Muscle of leg (tissue), 16 donors: ENCODE measurements at places on chromosomes 6 and 20.
A peak's percentile ranks its signal among the peaks of the same experiment; 100 is the strongest.

DNA sequence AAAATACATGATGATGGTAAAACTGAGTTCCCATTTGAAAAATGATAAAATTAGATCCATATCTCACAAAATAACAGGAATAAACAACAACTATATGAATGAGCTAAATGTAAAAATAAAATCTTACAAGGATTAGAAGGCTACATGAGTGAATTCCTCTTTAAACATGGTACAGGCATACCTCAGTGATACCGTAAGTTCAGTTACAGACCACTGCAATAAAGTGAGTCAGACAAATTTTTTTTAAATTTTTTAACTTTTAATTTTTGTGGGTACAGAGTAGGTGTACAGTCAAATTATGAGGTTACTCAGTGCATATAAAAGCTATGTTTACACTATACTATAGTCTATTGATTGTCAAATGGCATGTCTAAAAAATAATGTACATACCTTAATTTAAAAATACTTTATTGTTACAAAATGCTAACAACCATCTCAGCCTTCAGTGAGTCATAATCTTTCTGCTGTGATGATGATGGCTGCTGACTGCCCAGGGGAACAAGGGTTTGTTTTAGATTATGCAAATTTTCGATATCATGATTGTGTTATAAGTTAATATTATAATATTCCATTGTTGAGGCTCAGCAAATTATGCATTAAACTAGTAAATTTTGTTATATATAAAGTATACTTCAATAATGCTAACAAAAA lies 222.8 kb upstream of the RUNX2 start:
- no peak overlapping the region for H3K4me3 ChIP-seq
- H3K27me3 ChIP-seq = no peaks in the 10 kb centered on the region
- DNase-seq = no peak
- no peaks in the 10 kb centered on the region for H3K36me3 ChIP-seq
- no peak overlapping the region for H3K27ac ChIP-seq

GRCh38 chr20:11128220-11128718 lies 454.5 kb upstream of the JAG1 start:
- H3K4me3 ChIP-seq = no peak overlapping the region
- H3K36me3 ChIP-seq = no peaks in the 10 kb centered on the region
- peak; percentile 98 for DNase-seq
- no peaks in the 10 kb centered on the region for H3K4me1 ChIP-seq
- no peaks in the 10 kb centered on the region for H3K27me3 ChIP-seq

DNA sequence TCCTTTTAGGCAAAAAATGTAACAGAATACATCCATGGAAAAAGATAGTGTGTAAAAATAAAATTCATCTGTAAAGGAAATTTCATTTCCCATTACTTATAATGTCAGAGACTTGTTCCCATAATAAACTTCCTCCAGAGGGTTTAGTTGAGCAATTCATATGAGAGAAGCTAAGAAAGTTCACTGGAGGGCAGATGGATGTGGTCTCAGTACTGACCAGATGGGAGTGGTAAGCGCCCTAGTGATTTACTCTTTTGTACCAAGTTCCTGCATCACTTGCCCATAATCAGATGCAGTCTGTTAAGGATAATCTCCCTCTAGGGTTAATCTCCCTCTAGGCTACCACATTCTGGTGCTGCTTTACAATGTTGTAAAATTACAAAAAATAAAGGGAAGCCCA lies 61.7 kb downstream of the ESF1 start:
- H3K36me3 ChIP-seq = peaks cover 7% of the 10 kb centered on the region
- DNase-seq = peak; percentile 32
- no peaks in the 10 kb centered on the region for H3K27me3 ChIP-seq
- no peak overlapping the region for H3K27ac ChIP-seq

- no peaks in the 10 kb centered on the region for H3K4me1 ChIP-seq
- no peaks in the 10 kb centered on the region for H3K36me3 ChIP-seq
- no peak for DNase-seq
- no peak overlapping the region for H3K4me3 ChIP-seq
These were observed 128.6 kb upstream of the SLC22A23 start for GRCh38 chr6:3585320-3585935.

GRCh38 chr20:24702501-24703283 lies 233.3 kb downstream of the SYNDIG1 start:
- no peak overlapping the region for H3K4me3 ChIP-seq
- DNase-seq = no peak
- H3K36me3 ChIP-seq = no peaks in the 10 kb centered on the region
- H3K27me3 ChIP-seq = no peaks in the 10 kb centered on the region
- no peak overlapping the region for H3K27ac ChIP-seq

DNA sequence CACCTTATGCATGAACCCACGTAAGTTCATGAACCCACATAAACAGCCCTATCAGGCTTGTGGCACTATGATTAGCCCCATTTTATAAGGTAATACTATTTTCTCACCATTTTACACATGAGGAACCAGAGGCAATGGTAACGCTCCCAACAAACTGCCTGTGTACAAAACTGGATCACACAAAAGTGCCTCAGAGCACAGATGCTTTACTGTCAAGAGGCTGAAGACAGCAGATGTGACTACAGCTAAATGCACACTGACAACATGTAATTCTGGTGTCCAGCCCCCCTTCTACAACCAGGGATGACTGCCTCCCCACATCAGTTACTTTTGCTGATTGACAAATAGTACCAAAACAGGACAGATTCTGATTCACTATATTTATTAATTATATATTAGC lies 69.6 kb downstream of the GMDS start:
- no peaks in the 10 kb centered on the region for H3K27me3 ChIP-seq
- H3K36me3 ChIP-seq = no peaks in the 10 kb centered on the region
- DNase-seq = no peak
- H3K4me3 ChIP-seq = no peak overlapping the region
- no peaks in the 10 kb centered on the region for H3K4me1 ChIP-seq

- H3K4me3 ChIP-seq = no peak overlapping the region
- no peak overlapping the region for H3K27ac ChIP-seq
- DNase-seq = no peak
- no peaks in the 10 kb centered on the region for H3K36me3 ChIP-seq
These were observed 96.6 kb upstream of the LOC128125822 start for GRCh38 chr6:63475707-63476106.

- peaks cover 11% of the 10 kb centered on the region for H3K27me3 ChIP-seq
- H3K36me3 ChIP-seq = no peaks in the 10 kb centered on the region
- peaks cover 5% of the 10 kb centered on the region for H3K4me1 ChIP-seq
These were observed 12.2 kb downstream of the SLC35F1 start for GRCh38 chr6:117919275-117919674.

GRCh38 chr6:15340775-15341174 lies 94.9 kb downstream of the JARID2 start:
- no peak for DNase-seq
- H3K4me1 ChIP-seq = peaks cover 2% of the 10 kb centered on the region
- no peak overlapping the region for H3K4me3 ChIP-seq
- no peaks in the 10 kb centered on the region for H3K36me3 ChIP-seq
- H3K27me3 ChIP-seq = no peaks in the 10 kb centered on the region
- H3K27ac ChIP-seq = no peak overlapping the region

GRCh38 chr20:63808145-63808724 lies 22.8 kb downstream of the ZBTB46 start:
- H3K4me3 ChIP-seq = no peak overlapping the region
- H3K4me1 ChIP-seq = no peaks in the 10 kb centered on the region
- peaks cover 7% of the 10 kb centered on the region for H3K36me3 ChIP-seq
- H3K27ac ChIP-seq = no peak overlapping the region

DNA sequence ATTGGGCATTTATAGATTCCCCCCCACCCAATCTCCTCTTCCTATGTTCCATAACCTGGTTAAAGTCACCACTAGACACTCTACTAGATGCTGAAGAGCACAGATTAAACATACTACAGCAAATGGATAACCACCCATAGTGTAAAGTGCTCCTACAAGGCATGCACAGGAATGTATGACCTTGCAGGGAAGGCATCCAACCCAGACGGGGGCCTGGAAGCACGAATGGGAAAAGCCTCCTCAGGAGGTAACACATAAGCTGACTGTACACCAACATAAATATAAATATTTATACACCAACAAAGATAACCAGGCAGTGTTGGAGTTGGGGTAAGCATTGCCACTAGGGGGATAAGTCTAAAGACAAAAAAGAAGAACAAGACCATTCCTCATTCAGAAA lies 691.7 kb downstream of the GRIK2 start:
- H3K4me1 ChIP-seq = no peaks in the 10 kb centered on the region
- no peaks in the 10 kb centered on the region for H3K27me3 ChIP-seq
- no peak overlapping the region for H3K4me3 ChIP-seq
- no peaks in the 10 kb centered on the region for H3K36me3 ChIP-seq
- H3K27ac ChIP-seq = no peak overlapping the region

- peak overlapping the region; percentile 97 for H3K27ac ChIP-seq
- no peaks in the 10 kb centered on the region for H3K36me3 ChIP-seq
- peak; percentile 83 for DNase-seq
- H3K27me3 ChIP-seq = no peaks in the 10 kb centered on the region
- peak overlapping the region; percentile 73 for H3K4me3 ChIP-seq
These were observed 114.3 kb upstream of the BTN3A2 start for GRCh38 chr6:26250698-26251044.

DNA sequence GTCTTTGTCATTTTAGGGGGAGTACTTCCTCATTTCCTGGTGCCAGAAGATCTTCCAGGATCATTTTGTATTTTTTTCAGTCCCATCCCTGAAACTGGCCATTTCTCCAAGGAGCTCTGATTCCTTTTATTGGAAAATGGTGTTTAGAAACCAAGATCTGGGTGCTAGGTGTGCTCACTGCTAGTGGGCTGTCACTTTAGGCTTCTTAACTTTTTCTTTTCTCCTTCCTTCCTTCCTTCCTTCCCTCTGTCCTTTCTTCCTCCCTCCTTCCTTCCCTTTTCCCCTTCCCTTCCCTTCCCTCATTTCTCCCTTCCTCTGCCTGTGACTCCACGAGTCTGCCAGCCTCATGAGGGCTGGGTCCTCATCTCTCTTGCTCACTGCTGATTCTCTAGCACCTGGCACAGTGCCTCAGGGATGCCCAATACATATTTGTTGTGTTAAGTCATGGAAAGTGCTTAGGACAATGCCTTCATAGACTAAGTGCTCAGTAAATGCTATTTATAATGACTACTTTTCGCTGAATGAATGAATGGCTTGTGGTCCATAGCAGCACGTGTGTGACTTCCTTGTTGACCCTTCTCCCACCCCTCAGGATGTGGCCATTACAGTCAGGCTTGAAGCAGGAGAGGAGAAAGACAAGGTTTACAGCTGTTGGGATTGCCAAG lies 36.9 kb downstream of the APCDD1L start:
- DNase-seq = no peak
- H3K36me3 ChIP-seq = no peaks in the 10 kb centered on the region
- no peak overlapping the region for H3K27ac ChIP-seq
- peaks cover 30% of the 10 kb centered on the region for H3K4me1 ChIP-seq

GRCh38 chr6:109791301-109791700 lies 100.2 kb downstream of the FIG4 start:
- H3K36me3 ChIP-seq = peaks cover 4% of the 10 kb centered on the region
- H3K4me1 ChIP-seq = peaks cover 5% of the 10 kb centered on the region
- no peaks in the 10 kb centered on the region for H3K27me3 ChIP-seq

- DNase-seq = no peak
- H3K27ac ChIP-seq = no peak overlapping the region
- H3K27me3 ChIP-seq = no peaks in the 10 kb centered on the region
- H3K4me1 ChIP-seq = no peaks in the 10 kb centered on the region
- H3K36me3 ChIP-seq = no peaks in the 10 kb centered on the region
- H3K4me3 ChIP-seq = no peak overlapping the region
These were observed 311.9 kb upstream of the CITED2 start for GRCh38 chr6:139686308-139686707.

GRCh38 chr6:42025845-42026243 lies 24.5 kb upstream of the TAF8 start:
- no peaks in the 10 kb centered on the region for H3K27me3 ChIP-seq
- H3K4me3 ChIP-seq = no peak overlapping the region

DNA sequence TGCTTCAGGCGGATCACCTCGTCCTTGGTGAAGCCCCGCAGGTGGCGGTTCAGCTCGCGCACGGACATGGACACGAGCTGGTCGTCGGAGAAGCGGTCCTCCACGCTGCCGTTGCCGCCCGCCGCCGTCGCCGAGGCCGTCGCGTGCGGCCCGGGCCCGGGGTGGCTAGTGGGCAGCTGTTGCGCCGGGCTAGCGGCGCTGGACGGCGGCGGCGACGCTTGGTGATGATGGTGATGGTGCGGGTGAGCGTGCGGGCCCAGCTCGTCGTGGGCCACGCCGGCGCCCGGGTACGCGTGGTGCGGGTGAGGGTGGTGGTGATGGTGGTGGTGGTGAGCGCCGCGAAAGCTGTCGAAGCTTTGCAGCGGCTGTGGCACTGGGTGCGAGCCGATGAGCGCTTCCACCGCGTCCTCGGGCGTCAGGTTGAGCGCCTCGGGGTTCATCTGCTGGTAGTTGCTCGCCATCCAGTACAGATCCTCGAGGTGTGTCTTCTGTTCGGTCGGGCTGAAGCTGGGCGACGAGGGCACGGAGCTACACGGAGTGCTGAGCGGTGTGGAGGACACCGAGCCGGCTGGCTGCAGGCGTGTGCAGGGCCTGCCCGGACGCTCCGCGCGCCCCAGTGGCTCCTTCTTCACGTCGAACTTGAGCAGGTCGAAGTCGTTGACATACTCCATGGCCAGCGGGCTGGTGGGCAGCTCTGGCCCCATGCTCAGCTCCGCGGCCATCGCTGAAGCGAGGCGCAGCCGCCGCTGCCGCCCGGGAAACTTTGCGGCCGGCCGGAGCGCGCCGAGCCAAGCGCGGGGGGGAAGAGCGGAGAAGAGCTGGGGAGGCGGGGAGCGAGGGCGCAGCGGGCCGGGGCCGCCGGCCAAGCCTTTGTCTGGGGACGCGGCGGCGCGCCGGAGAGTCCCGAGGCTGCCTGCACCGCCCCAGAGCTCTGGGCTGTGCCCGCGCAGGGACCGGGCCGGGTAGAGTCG lies 622 bp downstream of the MAFB start:
- no peaks in the 10 kb centered on the region for H3K36me3 ChIP-seq
- no peak for DNase-seq
- peak overlapping the region; percentile 75 for H3K27ac ChIP-seq
- H3K4me1 ChIP-seq = peaks cover 34% of the 10 kb centered on the region
- H3K27me3 ChIP-seq = peaks cover 67% of the 10 kb centered on the region
- H3K4me3 ChIP-seq = peak overlapping the region; percentile 68

- no peak for DNase-seq
- no peak overlapping the region for H3K27ac ChIP-seq
- H3K4me3 ChIP-seq = no peak overlapping the region
These were observed 120.8 kb downstream of the AGPAT4 start for GRCh38 chr6:161152907-161153662.

- peaks cover 2% of the 10 kb centered on the region for H3K4me1 ChIP-seq
- no peak overlapping the region for H3K4me3 ChIP-seq
- H3K27me3 ChIP-seq = no peaks in the 10 kb centered on the region
- no peak overlapping the region for H3K27ac ChIP-seq
These were observed 22.8 kb upstream of the DTNBP1 start for GRCh38 chr6:15685619-15686018.
